ENCODE measurements at places on chromosomes 3 and 15.

DNA sequence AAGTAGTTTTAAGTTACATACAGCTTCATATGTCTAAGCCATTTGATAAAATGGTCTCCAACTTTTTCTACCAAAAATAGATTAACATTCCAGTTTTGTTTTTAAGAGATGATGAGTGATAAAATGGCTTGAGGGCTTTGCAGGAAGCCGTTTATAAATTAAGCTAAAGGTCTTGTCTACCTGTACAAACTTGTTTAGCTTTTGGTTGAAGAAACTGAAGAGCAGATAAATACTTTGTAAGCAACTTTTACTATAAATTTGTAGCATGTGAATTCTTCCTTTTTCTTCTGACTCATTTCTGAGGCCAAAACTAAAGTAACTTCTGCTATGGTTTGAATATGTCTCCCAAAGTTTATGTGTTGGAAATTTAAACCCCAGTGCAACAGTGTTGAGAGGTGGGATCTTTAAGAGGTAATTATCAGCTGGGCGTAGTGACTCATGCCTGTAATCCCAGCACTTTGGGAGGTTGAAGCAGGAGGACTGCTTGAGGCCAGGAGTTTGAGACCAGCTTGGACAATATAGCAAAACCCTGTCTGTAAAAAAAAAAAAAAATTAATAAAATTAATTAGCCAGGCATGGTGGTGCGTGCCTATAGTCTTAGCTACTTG lies 8.2 kb upstream of the NEDD4 start:
- DNase-seq = no peak

DNA sequence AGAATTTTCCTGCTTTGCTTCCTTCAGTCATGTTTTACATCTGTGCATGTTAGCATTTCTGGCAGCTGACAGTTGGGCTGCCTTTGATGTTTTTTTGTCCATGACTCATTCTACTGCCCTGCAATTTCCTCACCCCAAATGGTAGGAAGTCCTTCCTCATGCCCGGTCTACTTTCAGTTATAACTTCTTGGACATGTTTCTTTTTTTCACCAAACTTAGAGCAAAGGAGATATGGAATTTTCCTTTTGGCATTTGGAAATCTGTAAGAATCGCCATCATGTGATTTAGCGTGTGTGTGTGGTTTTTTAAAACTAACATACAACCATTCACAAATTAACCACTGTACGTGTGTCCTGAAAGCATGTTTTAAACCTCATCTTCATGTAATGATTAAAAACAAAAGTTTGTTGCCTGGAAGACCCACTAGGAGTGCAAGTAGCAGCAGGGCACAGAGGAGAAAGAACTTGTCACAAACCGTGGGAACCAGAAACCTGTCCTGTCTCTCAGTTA lies 430.7 kb upstream of the CFAP20DC start:
- no peak for DNase-seq

GRCh38 chr3:54071601-54072000 lies 50.8 kb upstream of the CACNA2D3 start:
- DNase-seq = no peak

DNA sequence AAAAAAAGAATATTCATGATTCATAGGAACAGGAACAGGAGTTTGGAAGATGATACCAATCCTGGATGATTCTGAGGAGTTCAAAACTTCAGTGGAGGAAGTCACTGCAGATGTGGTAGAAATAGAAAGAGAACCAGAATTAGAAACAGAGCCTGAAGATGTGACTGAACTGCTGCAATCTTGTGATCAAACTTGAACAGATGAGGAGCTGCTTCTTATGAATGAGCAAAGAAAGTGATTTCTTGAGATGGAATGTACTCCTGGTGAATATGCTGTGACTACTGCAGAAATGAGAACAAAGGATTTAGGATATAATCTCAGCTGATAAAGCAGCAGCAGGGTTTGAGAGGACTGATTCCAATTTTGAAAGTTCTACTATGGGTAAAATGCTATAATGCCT lies 72.7 kb downstream of the GSK3B start:
- DNase-seq = no peak

DNA sequence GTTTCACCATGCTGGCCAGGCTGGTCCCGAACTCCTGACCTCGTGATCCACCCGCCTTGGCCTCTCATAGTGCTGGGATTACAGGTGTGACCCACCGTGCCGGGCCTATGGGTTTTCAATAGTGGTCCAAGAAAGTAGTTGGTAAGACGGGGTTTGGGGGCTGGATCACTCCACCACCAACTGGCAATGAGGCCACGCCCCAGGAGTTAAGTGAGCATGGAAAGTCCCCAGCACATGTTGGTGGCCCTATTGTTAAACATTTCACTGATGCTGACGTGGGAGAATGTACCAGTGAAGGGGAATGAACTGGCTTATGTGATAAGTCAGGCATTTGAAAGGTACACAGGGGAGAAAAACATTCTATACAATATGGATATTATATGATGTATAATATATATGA lies 80.4 kb downstream of the CHRD start:
- no peak for DNase-seq

DNA sequence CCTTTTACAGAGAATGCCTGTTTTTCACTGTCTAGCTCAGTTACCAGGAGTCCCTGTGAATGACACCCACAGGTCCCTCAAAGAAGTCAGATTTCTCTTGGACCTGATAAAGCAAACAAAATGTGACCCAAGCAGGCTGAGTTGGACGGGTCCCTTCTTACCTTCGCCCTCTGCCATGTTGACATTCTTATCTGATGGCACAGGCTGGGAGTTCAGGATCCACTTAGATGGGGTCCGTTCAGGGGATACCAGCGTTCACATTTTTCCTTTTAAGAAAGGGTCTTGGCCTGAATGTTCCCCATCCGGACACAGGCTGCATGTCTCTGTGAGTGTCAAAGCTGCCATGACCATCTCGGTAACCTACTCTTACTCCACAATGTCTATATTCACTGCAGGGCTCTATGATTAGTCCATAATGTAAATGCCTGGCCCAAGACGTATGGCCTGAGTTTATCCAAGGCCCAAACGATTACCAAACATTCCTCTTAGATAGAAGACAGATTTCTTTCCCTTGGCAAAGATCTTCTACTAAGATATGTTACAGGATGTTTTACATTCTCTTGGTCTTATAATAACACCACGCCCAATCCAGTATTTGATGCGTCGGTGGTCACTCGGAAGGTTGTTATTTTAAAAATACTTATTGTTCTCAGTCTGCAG lies 179.1 kb downstream of the THSD4 start:
- DNase-seq = no peak

- no peak for DNase-seq
These were observed 106.4 kb upstream of the PTX3 start for GRCh38 chr3:157330206-157330605.

Measured in central memory CD4-positive, alpha-beta T cell (primary cell).